ENCODE measurements at places on chromosomes 7 and 10.

- DNase-seq = peak; percentile 16
Observed at GRCh38 chr7:114405427-114405826, 9.2 kb upstream of the FOXP2 start.

- DNase-seq = no peak
Observed at GRCh38 chr10:24496906-24497305, 226.8 kb downstream of the ARHGAP21 start.

DNA sequence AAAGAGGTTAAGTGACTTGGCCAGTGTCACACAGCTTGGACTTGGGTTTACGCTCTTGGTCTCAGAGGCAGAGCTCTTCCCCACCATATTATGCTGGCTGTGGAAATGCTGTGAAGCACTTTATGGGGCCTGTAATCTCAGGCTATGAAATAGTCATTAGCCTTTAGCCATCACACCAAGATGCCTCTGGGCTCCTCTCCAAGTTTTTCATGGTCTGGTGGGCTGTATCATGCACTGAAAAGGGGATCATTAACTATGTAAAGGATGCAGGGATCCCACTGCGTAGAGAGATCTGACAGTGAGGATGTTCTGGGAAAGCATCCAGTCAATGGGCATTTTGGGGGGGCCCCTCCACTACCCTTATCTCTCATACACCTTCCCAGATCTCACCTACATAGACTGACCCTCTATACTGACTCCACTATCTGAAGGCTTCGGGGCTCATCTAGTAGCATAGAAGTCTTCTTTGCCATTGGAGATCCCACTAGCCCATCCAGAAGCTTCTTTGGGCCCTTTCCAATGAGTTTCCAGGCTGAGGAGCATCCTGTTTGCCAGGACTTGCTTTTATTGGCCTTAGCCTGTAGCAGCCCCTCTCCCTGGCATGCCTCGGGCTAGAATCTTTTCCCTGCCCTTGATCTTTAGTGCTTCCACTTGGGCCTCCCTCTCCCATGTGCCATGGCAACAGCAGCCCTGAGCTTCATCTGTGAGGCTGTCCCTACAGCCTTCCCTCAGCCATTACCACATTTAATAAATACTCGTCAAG, 19.6 kb downstream of the FRMPD2 start:
- DNase-seq = no peak

DNA sequence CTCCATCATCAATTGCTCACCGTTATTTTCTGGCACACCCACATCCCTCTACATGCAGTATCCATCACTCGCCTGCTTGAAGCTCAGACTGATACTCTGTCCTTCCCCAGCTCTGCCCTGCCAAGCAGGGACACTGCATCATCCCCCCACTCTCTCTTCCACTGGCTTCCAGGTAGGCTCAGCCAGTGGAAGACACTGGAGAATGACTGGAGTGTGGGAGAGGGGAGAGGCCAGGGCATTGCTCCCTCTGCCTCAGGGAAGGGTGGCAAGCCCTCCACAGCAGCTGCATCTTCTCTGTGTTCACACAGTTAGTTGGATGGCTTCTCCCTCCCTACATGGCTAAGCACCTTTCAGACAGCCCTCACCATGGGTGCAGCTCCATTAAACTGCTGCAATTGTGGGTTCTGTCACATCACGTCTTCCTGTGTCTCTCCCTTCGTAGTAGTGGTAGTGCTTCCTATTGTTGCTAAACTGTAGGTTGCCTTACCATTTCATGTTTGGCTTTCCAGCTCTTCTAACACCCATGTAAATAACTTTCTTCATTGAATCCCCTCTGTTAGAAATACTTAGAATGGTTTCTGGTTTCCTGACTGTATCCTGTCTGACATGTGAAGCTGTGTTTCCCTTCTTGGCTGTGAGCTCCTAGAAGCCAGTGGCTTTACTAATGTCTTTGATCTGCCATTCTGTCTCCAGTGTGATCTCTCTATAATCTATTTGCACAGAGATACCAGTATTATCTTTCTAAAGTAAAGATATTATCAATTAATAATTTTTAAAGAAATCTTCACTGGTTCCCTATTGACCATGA, 483.7 kb upstream of the LRRN3 start:
- no peak for DNase-seq

DNA sequence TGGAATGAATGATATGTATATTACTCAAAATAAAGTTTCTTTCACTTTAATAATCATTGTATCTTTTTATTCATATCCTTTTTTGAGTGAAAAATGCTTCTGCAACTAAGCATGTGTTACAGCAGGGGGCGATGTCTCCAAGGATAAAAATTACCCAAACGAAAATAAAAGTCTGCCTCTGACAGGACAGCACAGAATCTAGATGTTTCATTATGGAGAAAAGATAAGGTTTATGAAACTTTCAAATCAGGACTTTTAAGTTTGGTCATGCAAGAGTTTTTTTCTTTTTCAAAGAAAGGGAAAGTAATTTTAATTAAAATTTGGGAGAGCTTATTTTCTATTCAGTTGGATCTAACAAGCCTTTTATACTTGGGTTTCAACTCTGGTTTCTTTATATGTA, 48.4 kb downstream of the TES start:
- peak; percentile 63 for DNase-seq
